ENCODE measurements at places on chromosomes 5 and 9. TPM values are rescaled to one million over a fixed set of nuclear protein-coding genes. Genes with fewer than 3 reads are reported as not detected.
A peak's percentile ranks its signal among the peaks of the same experiment; 100 is the strongest.

- no peak for DNase-seq
Measured at GRCh38 chr9:4207881-4208615, 91.8 kb downstream of the GLIS3 start.

DNA sequence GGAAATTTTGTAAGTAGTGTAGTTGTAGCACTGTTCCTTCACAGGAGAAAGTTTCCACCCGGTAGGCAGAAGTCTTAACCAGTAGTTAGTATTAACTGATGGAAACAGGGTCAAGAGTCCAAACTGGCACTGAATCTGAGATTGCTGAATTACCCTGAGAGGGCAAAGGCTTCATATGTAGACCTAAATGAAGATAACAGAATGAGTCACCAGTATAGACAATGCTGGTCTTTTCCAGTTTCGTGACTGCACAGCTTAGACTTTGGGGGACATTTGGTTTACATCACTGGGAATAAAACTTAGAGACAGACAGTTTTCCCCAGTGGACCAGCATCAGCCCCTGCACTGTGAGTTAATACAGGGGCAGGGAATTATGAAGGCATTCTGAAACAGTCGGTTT lies 60.5 kb downstream of the PCSK5 start:
- no peak for DNase-seq

DNA sequence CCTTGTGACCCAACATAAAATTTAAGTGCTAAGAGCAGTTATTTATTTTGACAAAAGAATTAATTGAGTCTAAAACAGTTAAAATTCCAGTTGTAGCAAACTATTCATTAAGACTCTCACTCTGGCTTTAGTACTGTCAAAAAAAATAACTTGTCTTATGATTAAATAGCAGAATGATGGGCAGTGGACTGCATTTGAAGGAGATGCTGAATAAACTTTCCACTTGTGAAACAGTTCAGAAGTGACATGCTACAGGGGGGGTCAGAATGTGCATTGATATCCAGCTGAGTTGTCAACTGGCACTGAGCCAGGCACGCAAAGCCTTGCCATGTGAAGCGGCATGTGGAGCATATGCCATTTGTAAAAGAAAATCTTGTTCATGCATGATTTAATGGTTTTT lies 76.0 kb downstream of the FCHO2 start:
- DNase-seq, result no peak

DNA sequence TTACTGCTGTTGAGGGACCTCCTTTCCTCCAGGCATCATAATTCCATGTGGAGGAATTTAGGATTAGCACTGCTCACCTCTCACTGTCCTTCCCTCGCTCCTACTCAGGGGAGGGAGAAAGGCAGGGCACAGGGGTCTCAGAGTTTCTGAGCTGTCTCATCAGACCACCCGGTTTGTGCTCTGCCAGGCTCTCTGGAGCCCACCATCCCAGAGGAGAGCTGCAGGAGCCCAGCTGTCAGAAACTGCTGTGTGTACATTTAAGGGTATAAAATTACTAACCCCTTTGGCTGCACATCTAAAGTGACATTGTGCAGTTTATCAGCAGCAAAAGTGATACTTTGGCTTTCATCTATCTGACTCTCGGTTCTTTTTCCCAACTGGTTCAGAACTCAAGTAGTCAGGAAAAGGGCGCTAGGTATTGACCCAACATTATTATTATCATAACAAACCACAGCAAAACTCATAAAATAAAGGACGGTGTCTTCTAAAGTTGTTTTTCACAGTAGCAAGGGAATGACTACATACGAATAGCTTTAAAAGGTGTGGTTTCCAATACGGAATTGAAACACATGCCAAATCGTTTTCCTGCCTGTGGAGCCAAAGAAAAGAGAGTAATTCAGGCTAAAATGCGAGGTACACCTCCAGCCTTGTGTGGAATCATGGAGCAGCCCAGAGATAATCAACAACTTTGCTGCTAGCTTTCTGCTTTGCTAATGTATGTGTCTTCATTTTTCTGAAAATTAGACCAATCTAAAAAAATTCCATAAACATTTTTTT lies 348.1 kb downstream of the TMEM167A start:
- no peak for DNase-seq

- DNase-seq, result no peak
Measured at GRCh38 chr5:160494451-160494850, 72.8 kb downstream of the PTTG1 start.

DNA sequence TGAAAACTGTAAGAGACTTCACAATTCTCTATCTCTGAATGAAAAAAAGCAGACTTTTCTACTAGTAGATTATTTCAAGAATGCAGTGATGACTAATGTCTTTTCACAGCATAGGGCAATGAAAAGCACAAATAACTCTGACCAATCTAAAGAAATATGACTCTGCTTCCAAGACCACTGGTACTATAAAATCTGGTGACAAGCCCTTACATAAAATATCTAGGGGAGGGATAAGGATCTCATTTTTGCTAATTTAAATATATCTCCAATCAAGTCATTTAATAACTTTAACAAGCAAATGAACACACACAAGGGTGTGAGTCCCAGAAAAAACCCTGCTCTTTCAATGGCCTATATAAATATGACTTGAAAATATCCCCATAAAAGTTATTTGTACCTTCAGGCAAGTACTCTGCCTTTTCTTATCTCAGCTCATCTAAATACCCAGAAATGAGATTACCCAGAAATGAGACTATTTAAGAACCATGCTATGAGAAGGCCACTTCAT lies 105.2 kb downstream of the GNAQ start:
- peak; percentile 5 for DNase-seq

DNA sequence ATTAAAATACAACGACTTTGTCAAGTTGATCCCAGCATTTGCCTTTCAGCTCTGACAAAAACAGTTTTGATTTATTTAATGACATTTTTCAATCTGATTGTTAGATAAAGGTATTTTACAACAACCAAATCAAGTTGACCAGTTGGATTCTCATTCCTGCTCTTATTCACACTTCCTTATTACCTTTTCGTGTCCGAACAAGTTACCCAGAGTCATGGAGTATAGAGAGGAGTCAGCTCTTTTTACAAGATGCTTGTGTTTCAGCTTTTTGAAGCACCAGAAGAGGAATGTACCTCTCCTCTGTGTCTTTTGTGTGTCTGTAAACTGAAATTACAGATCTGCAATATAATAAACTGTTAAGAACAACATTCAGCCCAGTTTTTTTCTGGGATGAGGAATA lies 151.3 kb upstream of the TMEM161B start:
- DNase-seq, result no peak

DNA sequence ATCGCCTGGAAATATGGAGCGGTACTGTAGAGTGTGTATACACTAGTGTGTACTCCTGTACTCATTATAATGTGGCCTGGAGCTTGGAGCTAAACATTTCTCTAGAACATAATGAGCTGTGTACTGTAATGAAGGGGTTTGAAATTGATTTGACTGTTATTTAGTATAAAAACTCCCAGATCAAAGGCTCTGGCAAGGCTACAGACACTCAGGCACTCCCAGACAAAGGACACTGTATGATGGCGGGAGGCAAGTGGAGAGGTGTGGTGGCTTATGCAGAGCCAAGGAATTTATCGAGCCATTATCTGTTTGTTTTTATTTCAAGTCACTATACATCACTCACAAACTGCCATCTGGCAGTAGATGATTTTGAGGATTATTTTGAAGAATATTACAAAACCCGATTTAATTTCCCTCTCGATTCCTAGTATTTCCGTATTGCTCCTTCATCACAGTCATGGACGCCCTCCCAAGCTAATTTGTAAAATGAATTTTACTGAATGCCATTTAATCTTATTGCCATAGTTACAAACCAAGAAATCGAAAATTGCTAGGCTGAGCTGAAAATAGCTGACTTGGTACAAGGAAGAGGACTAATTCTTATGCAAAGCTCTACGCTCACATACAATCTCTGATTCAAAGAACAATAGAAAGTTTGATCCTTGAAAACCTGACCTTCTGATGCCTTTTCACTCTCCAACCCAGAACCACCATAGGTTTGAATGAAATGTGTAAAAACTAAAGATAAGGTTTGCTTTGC lies 240.2 kb upstream of the SEMA6A start:
- no peak for DNase-seq

DNA sequence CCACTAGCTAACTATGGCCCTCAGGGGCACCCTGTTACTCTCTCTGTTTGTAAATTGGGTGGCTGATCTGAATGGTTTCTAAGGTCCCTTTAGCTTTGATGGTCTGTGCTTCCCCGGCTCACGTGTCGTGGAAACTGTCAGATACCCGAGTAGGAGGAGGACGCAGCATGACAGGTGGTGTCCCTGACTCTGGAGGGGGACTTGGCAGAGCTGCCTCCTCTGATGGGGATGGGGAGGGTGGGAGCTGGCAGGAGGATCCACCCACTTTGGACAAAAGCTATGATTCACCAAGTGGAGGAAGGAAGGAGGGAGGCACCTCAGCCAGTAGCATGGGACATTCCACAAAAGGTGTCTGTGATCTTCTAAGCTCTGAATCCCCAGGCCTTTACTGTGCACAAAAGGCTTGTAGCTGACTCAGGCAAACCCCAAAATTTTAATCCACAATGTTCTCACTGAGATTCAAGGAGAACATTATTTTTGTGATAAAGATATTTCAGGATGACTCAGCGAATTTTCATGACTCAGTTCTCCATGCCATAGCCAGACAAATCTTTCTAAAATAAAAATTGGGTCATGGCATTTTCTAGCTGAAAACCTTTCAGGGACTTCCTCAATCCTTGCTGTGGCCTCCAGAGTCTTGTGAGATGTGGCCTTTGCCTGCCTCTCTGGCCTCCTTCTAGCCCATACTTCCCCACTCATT lies 131.0 kb upstream of the BRINP1 start:
- no peak for DNase-seq

GRCh38 chr9:27248702-27249101 lies 48.2 kb downstream of the EQTN start:
- DNase-seq, result no peak

GRCh38 chr9:134989206-134990065 lies 71.7 kb upstream of the FCN1 start:
- DNase-seq, result no peak

DNA sequence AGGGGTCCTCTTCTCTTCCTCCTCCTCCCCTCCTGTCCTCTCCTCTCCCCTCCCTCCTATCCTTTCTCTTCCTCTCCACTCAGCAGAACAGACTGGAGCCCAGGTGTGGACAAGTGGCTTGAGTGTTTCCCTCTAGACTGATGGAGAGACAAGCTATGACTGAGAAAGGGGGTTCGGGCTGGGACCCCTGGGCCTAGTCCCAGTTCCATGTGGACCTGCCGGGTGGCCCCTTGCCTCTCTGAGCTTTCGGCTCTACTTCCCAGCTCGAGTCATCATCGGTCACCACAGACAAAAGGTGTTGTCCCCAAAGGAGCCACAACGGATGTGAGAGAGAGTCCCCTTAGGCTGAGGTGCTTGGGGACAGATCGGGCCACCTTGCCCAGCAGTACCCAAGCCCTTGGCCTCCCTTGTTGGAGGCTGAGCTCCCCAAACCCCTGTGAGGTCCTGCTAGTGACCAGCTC lies 3.4 kb upstream of the RXRA start:
- DNase-seq, result no peak

DNA sequence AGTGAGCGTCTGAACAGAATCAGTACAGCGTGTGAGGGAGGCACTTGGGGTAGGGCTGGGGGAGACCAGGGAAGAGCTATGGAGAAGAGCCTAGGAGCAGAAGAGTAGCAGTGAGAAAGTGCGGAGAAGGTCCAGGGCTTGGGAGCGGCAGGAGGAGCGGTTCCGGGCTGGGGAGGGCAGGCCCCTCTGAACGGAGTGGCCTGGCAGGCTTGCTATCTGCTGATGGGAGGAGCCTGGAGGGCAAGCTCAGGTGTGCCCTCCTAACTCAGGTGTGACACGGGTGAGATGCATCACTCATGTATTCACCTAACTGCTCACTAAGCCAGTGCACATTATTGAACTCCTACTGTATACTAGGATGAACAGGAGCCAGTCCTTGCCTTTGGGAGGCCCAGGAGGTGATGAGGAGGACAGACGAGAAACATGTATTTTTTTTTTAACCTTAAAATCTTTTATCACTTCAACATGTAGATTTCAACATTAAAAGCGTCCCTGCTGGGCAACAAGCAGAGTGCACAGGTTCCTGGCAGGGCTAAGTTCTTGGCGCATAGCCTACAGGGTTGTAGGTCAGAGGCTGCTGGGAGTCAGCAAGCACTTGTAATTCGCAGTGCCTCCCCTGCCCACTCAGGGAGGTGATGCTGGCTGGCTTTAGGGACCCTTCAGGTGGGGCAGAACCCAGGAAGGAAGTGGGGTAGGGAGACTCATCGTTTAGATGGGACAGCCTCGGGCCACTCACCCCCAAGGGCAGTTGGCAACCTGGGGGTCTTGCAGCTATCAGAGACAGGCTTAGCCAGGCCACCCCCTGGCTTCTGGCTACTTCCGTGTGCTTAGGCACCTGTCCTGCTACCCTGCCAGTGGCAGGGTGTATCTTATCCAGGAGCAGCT lies 55.5 kb downstream of the TMOD1 start:
- DNase-seq, result no peak

GRCh38 chr5:73908846-73909245 lies 282.9 kb downstream of the ARHGEF28 start:
- DNase-seq, result no peak

DNA sequence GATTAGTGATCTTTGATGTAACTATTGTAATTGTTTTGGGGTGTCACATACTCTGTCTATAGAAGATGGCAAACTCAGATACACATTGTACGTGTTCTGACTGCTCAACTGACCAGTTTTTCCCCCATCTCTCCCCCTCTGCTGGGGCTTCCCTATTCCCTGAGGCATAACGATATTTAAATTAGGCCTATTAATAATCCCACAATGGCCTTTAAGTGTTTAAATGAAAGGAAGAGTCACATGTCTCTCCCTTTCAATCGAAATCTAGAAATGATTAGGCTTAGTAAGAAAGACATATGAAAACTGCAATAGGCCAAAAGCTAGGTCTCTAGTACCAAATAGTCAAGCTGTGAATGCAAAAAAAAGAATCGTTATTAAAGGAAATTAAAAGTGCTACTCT lies 265.6 kb downstream of the TMEM232 start:
- no peak for DNase-seq

GRCh38 chr9:19102181-19102630 lies 498 bp downstream of the HAUS6 start:
- DNase-seq, result peak; percentile 34

- DNase-seq, result no peak
Measured at GRCh38 chr9:133151601-133152525, 11.9 kb downstream of the GBGT1 start.

DNA sequence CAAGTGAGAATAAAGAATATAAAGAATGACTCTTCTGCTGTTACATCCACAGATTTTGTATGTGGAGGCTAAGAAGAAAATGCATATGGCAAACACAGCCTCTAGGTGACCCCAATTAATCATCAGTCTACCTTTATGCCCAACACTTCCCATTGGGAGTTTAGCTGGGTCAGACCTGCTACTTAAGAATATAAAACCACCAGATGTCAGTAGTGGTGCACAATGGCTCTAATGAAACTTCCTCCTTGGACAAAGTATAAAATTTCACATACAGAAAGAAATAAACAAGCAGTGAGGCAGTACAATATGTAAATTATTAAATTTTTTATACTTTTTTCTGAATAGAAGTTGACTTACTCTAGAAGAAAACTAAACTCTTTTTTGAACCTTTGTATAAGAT lies 539.9 kb downstream of the BRINP1 start:
- DNase-seq, result peak; percentile 22

Gene SPINK6
- polyA plus RNA-seq, result not detected

Gene TMEM252
- polyA plus RNA-seq, result 6.7 TPM

Gene ELAVL2
- 3.3 TPM for polyA plus RNA-seq

Gene WNT8A
- polyA plus RNA-seq, result 0.09 TPM

Gene C9
- 0.53 TPM for polyA plus RNA-seq

Gene MED22
- 31.8 TPM for polyA plus RNA-seq

Gene ADAMTS6
- 1.5 TPM for polyA plus RNA-seq

Gene RANBP3L
- polyA plus RNA-seq, result 5.6 TPM

Gene SLC46A2
- polyA plus RNA-seq, result 0.43 TPM

Gene HAPLN1
- 8.8 TPM for polyA plus RNA-seq
